Activated CD4-positive, alpha-beta T cell treated with anti-CD3 and anti-CD28 coated beads for 1 hour (primary cell): ENCODE measurements at places on chromosomes 7 and 10.

- no peak for DNase-seq
Measured at GRCh38 chr7:5574770-5575269, 151.2 kb upstream of the TNRC18 start.

- no peak for DNase-seq
Measured at GRCh38 chr7:42359946-42360345, 122.9 kb upstream of the GLI3 start.

GRCh38 chr7:3063016-3063753, 19.5 kb upstream of the CARD11 start:
- DNase-seq: peak; percentile 72

- no peak for DNase-seq
Measured at GRCh38 chr7:143015926-143016490, 10.9 kb downstream of the OR9A2 start.

DNA sequence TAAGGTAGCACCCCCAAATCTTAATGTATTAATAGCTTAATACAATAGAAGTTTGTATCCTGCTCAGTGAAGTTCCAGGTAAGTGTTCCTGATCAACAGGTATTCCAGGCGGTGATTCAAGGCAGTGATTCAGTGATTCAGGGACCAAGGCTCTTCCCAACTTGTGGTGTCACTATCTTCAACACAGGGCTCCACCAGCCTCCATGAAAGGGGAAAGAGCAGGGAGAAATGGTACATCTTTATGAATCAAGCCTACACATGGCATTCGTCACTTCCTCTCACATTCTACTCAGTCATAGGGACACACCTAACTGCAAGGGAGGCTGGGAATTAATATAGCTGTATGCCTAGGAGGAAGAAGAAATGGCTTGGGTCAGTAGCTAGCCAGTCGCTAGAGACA, 5.1 kb downstream of the GOLGA7B start:
- no peak for DNase-seq

DNA sequence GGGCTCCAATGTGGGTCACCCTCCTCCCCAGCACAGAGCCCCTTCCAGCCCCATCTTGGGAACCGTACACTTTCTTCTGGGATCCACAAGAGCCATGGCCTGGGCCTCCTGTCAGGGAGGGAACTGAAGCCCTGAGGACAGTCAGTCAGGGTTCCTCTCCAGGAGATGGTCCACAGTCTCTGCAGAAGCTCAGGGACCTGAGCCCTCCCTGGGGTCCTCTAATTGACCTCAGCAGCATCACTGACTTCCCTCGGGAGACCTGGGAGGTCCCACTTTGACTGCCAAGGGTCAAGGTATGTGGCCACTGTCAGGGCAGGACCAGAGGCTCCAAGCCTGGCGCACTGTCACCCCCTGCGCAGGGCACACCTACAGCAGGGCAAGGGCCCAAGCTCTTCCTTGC, 32.3 kb downstream of the NOD1 start:
- no peak for DNase-seq

DNA sequence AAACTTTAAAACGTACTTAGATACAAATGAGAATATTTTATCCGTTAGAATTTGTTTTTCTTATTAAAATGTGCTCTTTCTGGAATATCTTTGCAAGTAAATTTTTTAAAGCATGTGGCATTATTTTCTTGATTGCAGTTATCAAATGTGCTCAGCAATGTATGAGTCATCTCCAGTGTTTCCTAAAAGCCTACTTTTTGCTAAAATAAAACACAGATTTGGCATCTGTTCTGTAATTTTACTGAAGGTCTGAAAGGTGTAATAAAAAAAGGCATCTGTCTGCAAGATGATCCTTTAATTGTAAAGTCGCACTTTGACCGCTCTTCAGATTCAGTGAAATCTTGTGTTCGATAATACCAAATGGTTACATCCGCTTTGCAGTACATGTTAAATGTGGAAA, 3.4 kb downstream of the GNAT3 start:
- DNase-seq: no peak

- no peak for DNase-seq
Measured at GRCh38 chr10:809671-810350, 120.3 kb upstream of the DIP2C start.

- DNase-seq: no peak
Measured at GRCh38 chr10:130432271-130432670, 296.1 kb downstream of the GLRX3 start.

DNA sequence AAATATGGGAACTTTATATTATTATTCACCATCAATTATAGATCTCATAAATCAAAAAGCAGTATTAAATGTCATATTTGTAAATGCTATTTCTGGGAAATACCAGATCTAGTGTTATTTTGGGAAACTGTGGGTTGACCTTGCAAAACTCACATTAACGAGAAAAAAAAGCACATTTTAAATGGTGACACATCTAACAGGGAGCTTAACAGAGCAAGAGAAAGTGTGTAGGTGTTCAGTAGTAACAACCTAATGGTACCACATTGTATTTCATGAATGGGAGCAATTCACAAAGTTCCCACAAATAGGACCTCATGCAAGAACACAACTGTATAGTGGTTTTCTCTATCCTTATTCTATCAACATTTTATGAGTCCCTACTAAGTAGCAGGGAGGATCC, 26.2 kb upstream of the HDAC9 start:
- DNase-seq: no peak

GRCh38 chr10:132940791-132941465, 1.4 kb downstream of the CFAP46 start:
- DNase-seq: no peak

DNA sequence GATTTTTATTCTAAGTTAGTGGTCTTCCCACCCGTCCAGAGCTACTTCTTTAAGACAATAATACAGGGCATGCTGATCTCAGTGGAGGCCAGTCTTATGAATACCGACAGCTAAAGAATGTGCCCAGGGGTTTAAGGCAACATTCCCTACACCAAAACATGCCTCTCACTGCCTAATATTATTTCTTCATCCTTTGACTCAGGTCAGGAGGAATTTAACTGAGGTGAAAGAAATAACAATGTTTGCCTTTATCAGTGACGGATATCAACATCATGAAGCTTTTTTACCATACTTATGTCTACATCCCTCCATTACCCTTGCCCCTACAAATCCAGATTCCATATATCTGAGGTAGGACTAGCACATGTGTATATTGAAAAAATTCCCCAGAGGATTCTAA, 33.3 kb upstream of the TES start:
- no peak for DNase-seq

DNA sequence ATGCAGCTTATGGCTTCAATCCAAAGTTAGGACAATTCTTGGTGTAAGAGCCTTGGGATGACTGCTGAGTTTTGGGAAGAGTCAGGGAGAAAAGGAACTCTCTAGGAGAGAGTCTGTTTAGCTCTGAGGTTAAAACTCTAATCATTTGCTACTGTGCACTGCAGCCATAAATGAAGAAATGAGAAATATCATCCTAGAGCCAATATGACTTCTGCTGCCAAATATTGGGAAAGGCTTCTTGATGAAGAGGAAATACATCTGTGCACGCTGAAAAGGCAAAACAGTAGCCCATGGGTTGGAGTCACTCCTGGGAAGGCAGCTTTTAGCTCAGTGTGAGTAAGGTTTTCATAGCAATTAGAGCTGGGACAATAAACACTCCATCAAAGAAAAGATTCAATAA, 308.8 kb downstream of the SFMBT2 start:
- DNase-seq: no peak

GRCh38 chr10:66671562-66671961, 254.3 kb upstream of the LRRTM3 start:
- no peak for DNase-seq

GRCh38 chr10:72156223-72156622, 59.6 kb upstream of the ANAPC16 start:
- DNase-seq: no peak

DNA sequence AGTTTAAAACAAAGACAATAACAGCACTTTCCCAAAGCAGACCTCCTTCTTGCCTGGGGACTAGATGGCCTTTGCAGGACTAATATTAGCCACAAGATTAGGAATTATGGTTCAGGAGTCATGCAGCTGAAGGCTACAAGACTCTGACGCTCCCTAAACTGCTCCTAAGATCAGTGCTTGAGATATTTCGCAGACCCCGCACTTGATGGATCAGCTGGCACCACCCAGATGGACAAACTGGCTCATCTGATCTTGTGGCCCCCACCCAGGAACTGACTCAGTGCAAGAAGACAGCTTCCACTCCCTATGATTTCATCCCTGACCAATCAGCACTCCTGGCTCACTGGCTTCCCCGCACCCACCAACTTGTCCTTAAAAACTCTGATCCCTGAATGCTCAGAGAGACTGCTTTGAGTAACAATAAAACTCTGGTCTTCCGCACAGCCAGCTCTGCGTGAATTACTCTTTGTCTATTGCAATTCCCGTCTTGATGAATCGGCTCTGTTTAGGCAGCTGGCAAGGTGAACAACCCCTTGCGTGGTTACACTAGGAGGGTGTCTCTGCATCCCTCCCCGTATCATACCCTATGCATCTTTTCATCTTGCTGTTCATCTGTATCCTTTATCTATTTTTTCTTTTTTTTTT, 26.9 kb upstream of the NRBF2 start:
- no peak for DNase-seq

- DNase-seq: no peak
Measured at GRCh38 chr7:30965372-30965771, 1.6 kb downstream of the GHRHR start.

DNA sequence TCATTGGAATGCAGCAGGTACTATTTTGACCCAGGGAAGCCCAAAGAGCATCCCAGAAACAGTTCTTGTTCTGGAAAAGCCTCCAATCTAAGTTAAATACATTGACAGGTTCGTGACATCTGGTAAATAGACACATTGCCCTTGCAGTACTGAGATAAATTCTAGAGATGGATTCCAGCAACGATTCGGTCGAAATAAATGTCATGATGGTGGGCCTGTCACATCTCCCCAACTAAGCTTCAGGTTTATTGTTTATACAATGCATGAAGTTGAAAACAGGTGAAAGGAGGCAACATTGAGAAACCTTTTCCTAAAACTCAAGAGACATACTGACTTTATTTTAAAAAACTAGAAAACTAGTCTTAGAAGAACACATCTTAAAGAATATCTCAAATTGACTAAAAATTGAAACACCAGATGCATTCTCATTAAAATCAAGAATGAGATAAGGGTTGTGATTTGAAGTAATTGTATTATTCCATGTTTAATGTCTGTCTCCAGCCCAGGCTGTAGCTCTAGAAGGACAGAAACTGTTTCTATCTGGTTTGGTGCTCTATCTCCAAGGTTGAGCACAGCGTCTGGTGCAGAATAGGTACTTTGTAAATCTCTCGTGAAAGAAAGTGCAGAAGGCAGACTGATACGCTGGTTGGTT, 114.0 kb downstream of the CABCOCO1 start:
- DNase-seq: no peak

- DNase-seq: no peak
Measured at GRCh38 chr10:110646417-110647135, 2.4 kb downstream of the RBM20 start.

- DNase-seq: no peak
Measured at GRCh38 chr7:104956753-104957450, 57.1 kb upstream of the KMT2E start.

DNA sequence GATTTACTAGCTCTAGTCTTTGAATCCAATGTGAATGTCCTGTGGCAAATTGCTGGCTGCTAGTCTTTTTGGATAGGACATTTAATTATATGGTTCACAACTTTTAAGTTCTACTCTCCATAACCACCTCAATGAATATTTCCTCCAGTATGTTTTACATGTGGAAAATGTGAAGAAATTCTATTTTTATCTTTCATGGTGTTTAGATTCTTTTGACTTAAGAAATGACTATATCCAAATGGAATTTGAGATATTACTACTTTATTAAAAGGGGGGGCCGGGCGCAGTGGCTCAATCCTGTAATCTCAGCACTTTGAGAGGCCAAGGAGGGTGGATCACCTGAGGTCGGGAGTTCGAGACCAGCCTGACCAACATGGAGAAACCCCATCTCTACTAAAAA, 202.0 kb downstream of the ARL4A start:
- DNase-seq: no peak

GRCh38 chr10:113259576-113260226, 293.2 kb upstream of the HABP2 start:
- no peak for DNase-seq

DNA sequence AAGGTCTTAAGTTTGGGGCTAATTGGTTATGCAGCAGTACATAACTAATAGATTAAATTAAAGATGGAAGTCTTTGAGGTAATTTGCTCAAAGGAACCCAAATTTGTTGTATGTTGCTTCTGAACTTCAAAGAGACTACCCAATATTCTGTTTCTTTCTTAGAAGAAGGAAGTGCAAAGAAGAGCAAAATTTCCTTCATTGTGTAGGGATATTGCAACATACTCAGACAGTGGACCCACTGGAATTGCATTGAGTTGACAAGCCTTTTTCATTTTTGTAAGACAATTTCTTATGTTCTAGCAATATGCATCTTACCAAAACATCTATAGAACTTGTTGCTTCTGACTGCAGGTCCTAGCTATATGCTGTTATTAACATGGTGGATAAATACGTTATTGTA, 527.8 kb downstream of the SH2D4B start:
- no peak for DNase-seq

DNA sequence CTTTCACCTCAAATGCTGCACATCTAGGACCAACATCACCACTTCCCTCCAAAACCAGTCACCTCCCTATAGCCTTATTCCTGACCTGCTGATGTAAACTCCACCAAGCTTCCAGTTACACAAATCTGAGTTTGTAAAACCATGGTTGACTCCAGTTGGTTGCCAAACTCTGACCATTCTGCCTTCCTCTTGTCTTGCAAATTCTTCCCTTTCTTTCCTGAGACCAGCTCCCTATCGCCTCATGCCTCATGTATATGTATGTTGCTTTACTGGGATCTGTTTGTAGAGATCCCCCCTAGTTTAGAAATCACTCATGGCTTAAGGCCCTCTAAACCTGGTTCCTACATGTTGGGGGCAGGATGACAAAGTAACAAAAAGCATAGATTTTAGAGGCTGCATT, 31.3 kb downstream of the PAX2 start:
- DNase-seq: no peak

GRCh38 chr10:14820010-14820774, 17.6 kb downstream of the CDNF start:
- no peak for DNase-seq

- no peak for DNase-seq
Measured at GRCh38 chr7:113774182-113774807, 144.5 kb downstream of the PPP1R3A start.

- no peak for DNase-seq
Measured at GRCh38 chr10:130411496-130412085, 275.4 kb downstream of the GLRX3 start.

DNA sequence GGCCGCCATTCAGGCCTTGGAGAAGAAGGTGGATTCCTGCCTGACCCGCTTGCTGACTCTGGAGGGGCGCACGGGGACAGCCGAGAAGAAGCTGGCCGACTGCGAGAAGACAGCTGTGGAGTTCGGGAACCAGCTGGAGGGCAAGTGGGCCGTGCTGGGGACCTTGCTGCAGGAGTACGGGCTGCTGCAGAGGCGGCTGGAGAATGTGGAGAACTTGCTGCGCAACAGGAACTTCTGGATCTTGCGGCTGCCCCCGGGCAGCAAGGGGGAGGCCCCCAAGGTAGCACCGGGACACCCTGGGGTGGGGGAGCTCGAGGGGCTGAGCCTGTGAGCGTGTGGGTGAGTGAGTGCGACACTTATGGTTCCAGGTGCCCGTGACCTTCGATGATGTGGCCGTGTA, 4.5 kb downstream of the ZNF783 start:
- DNase-seq: no peak

GRCh38 chr10:104327745-104328645, 10.3 kb downstream of the ITPRIP start:
- no peak for DNase-seq
